ENCODE measurements at places on chromosomes 3 and 15. TPM values are rescaled to one million over a fixed set of nuclear protein-coding genes. Genes with fewer than 3 reads are reported as not detected.

The TGM5 gene
- total RNA-seq: not detected

The CLEC3B gene
- total RNA-seq: not detected

The WNT7A gene
- not detected for total RNA-seq

The ANKRD34C gene
- total RNA-seq: not detected

The CCRL2 gene
- total RNA-seq: 3.2 TPM

The STAC gene
- not detected for total RNA-seq

The STAB1 gene
- total RNA-seq: not detected

The POPDC2 gene
- total RNA-seq: 0.06 TPM

The SHC4 gene
- not detected for total RNA-seq

DNA sequence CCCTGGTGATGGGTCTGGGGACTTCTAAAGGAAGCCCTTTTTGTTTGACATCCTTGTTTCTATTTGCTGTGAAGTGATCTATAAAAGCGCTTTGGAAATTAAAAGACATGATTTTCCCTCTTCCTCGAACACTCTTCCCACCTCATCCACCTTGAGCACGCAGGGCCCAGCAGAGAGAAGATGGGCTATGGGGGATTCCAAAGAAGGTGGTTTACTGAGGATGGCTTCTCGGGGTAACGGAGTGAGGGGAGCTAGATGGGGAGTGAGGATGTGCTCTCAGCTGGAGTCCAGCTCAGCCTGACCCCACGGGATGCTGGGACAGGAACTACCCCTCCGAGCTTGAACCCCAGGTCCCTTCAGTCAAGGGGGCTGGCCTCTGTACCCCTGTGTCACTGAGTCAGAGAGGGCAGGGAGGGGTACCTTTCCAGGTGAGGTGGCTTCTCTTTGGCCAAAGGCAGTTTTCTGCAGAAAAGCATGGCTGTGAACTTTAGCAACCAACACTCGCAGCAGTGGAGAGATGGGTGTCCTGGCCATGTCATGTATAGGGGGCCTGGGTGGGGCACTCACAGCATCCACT lies 180.7 kb upstream of the SMAD3 start:
- DNase-seq: no peak

DNA sequence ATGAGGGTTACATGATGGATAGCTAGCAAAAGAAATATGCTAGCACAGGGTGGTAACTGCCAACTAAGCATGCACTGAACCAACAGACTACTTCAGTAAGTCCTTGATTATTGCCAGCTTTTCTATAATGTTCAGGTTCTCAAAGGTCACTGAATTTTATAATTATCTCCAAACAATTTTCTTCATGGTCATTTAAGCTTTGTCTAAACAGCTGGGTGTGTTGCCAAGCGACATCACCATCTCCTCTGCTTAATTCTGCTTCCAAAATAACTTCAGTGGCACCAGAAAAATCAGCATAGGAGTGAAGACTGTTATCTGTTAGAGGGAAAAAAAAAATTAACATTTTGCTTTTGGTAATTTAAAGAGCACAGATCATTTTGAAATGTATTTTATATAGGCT lies 54.6 kb upstream of the TOP2B start:
- no peak for DNase-seq

GRCh38 chr15:99132122-99132521 lies 27.2 kb downstream of the SYNM start:
- DNase-seq: no peak

GRCh38 chr15:62624547-62625378 lies 417.8 kb upstream of the TPM1 start:
- DNase-seq: peak; percentile 8

DNA sequence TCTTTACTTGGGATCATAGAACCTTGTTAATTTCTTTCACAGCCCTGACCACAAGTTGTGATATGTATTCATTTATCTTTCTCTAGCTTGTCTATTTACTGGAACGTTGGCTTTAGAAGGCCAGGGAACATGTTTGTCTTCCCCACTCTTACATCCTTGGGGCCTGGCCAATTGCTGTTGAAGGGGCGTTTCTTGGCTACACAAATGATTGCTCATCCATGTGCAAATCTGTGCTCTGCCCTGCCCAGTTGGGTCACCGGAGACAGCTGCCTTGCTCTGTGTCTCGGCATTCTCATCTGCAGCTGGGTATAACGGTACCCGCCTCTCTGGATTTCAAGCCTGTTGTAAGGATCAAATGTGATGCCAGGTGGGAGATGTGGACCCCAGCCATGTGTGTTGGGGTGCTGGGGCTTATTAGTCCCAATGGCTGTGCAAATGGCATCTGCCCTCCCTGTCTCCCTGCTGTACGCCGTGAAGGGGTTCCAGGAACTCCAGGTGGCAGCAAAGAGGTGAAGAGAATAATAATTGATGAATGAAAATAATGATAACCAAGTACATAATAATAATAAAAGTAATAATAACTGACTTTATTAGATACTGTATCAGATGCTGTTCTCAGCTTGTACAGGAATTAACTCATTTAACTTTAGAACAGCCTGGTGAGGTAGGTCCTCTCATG lies 24.0 kb upstream of the TLE3 start:
- DNase-seq: no peak

- no peak for DNase-seq
Measured at GRCh38 chr15:100723315-100723801, 121.0 kb downstream of the ASB7 start.

DNA sequence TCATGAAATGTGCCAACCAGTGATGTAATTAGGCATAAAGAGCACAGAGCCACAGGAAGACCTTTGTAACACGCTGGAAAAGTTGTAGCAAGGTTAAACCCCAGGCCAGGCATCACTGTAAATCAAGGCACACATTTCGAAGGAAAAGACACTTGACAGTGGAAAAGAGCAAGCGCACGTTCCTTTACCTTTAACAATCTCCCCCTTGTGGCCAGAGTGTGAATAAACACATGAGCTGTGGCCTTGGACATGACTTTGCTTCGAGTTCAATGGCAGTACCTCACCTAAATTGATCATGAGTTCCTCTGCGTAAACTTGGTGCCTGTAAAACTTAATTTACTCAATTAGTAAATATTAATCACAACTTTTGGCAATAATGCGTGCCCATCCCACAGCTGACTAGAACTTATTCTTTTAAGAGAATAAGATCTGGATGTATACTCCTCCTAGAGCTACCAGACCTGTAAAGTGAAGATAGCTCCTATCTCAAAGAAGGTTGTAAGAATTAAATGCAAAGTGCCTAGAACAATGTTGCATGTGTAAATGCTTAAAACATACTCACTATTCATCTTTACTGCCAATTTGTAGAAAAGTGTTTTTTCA lies 757.0 kb upstream of the NECTIN3 start:
- DNase-seq: peak; percentile 40

GRCh38 chr3:31096661-31097395 lies 202.4 kb upstream of the GADL1 start:
- no peak for DNase-seq

- no peak for DNase-seq
Measured at GRCh38 chr3:44880284-44880683, 5.9 kb downstream of the TGM4 start.

DNA sequence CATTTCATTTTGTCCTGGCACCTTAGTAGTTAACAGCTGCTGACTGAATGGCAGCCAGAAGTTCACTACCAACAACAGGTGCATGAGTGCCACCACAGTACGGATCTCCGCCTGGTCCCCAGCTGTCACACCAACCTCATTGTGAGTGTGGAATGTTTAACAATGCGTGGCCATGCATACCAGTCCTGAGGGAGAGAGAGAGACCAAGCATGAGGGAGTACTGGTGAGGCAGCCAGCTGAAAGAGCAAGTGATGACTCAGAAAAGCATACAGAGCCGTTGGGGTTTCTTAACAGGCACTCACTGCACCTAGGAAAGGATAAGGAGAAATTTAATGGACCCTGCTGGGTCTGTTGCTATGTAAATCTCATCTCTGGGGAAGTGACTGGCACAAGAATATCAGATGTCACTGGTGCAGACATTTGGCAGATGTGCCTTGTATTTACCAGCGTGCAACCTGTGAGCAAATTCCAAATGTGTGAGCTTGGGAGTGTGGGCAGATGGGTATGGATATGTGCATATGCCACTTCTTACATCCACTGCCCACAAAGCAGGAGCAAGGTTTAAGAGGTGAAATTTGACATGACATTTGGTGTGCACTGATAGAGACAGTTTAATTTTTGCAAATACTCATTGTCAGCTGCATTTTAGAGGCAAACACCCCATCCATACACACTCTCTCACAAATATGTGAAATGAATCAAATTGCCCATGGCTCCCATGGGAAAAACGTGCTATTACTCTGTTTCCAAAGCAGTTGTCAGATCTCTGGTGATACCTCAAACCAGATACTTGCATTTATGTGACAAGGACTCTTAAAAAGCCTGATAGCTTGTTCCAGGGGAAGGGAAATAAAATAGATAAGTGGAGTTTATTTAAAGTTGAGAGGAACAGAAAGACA lies 245.2 kb upstream of the ARPP21 start:
- DNase-seq: no peak

GRCh38 chr3:8488877-8489276 lies 12.7 kb upstream of the LMCD1 start:
- no peak for DNase-seq

DNA sequence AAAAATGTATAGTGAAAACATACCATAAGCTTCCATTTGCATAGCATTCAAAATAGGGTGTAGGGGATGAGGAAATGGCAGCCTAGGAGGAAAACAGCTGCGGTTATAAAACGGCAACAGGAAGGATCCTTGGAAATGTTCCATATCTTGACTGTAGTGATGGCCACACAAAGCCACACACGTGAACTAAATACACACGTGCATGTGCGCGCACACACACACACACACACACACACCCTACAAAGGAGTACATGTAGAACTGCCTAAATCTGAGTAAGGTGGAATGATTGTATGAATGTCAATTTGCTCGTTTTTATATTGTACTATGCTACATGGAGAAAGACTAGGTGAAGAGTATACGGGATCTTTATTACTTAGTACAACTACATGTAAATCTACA lies 3.9 kb upstream of the IREB2 start:
- DNase-seq: no peak

DNA sequence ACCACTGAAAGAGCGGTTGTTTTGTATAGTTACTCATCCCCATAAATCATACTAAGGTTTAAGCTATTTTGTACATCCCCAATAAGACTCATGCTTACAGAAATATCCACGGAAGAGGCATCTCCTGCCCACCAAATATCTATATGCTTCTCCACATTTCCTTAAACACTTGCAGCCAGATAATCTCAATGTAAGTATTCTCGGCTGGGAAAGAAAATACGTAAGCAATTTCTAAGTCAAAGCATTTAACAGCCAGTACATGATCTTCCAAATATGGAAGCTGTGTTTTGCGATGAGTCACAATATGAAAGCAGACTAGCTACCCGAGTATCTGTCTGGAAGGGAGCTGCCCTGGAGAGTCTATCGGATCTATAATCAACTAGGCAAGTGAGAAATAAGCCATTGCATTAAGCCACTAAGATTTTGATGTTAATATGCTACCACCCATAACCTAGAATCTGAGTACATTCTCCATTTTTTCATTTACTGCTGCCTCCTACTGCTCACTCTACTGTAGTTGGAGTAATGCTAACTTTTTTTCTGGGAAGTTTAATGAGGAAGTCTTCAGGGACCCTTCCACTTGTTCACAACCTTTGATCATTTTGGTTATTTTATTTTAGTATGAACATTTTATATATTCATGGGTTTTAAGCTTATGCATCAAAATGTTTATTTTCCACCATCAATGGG lies 26.9 kb upstream of the ZMAT3 start:
- DNase-seq: no peak

DNA sequence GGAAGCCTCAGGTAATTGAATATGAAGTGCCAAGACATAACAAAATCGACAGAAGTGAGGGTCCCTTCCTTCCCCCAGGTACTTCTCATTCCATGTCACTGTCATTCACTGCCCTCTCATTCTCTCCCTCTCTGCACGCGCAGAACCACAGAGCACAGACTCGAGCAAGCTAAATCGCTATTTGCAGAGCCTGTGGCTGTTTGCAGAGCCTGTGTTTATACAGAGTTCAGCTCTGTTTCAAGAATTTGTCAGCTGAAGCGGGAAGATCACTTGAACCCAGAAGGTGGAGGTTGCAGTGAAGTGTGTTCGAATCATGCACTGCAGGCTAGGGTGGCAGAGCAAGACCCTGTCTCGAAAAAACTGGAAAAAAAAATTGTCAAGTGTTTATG lies 2.5 kb downstream of the VILL start:
- DNase-seq: no peak

GRCh38 chr3:193744822-193745684 lies 152.0 kb downstream of the OPA1 start:
- no peak for DNase-seq

GRCh38 chr3:169929830-169930519 lies 18.6 kb downstream of the SAMD7 start:
- no peak for DNase-seq

GRCh38 chr3:152508705-152509104 lies 240.0 kb downstream of the MBNL1 start:
- DNase-seq: peak; percentile 7
